ENCODE measurements at places on chromosomes 4 and X.

DNA sequence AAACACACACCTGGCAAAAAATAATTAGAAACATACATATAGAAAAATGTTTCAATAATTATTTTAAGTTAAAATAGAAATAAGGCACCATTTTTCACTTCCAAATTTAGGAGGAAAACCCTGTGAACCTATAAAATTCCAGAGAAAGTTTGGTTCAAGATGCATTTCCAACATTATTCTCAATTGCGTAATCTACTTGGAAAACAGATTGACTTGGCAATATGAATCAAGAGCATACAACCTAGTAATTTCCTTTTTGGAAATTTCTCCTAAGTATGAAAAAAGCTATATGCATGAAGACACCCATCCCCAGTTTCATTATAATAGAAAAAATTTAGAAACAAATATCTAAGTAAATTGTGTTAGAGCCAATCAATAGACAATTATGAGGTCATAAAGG, 242.9 kb downstream of the IQCM start:
- DNase-seq, result no peak

DNA sequence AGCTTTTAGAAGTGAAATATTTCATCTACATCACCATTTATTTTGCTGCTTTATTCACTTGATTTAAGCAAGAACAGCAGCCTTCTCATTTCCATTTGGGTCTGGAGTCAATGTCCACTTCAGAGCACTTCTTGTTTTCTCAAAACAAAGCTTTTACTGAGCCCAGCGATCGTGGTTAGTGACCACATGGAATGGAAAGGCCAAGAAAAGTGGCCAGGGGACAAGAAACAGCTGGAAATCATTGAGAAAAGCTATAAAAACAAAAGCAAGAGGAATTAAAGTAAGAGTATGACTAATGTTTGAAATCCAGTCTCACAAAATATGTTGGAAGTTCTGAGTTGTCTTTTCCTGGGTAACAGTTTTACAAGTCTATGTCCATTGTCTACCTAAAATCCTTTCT, 328.4 kb upstream of the INTU start:
- no peak for DNase-seq

DNA sequence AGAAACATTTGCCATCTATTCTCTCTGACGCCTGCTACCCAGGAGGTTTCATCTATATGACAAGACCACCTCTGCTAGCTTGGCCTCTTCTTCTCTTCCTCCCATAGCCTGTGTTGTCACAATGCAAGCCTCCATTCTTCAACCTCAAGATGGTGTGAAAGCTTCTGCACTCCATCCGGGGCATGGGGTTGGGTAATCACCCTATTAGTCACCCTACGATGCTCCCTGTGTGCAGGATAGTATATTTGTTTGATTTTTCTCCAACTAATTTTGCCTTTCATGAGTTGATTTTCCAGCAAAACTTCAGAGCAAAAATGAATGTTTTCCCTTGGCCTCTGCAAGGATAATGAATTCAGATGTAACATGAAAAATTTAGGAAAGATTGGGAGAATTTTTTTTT, 128.0 kb upstream of the STS start:
- DNase-seq, result no peak

DNA sequence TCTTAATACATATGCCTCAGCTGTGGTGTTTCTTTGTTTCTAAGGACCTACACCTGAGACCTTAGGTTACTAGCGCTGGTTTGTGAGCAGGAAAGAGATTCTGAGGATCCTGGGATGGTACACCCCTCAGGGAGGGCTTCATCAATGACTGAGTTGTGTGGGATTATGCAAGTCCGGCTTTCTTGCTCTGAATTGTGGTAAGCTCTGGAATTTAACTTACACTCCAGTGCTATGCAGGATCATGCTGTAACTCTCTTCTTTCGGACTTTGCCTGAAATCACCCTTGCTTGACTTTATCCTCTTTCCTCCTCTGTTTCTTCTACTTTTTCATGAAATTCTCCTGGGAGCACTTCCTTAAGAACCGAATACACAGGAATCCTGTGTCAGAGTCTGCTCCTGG, 431.5 kb upstream of the BOD1L1 start:
- DNase-seq, result no peak

- no peak for DNase-seq
Observed at GRCh38 chr4:16745009-16745635, 153.3 kb downstream of the LDB2 start.

DNA sequence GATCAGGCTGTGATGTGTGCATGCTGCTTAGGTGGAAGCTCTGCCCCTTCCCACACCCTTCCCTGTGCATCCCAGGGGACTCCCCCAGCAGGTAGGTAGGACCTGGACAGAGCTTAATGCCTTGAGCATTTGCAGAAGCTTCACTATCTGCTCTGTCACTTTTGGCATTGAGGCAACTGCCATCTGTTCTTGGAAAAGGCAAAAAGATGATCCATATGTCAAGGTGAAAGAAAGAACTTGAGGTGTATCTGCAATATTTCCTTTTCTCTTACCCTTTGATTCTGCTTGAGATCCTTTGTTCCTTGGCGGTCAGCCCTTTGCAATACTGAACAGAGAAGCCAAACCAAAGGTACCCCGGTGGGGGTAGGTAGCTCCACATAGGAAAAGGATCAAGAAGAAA, 37.1 kb upstream of the TBC1D9 start:
- no peak for DNase-seq

- no peak for DNase-seq
Observed at GRCh38 chr4:30601070-30601865, 118.9 kb upstream of the PCDH7 start.

DNA sequence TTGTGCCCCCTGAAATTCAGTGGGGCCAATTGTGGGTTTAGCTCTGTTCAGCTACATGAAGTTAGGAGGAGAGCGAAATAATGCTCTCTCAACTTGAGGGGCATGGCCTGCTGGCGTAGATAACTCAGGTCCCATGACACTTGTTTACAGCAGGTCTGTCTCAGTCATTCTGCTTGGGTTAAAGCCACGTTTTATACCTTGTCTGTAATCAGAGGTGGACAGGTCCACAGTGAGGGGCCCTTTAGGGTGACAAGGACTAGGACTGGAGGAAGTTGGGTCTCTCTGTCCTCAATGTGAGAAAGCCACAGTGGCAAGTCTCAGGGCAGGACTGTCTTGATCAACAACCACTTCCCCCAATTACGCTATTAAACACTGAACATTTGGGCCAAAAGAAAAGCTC, 49.0 kb downstream of the PDHA1 start:
- DNase-seq, result no peak

DNA sequence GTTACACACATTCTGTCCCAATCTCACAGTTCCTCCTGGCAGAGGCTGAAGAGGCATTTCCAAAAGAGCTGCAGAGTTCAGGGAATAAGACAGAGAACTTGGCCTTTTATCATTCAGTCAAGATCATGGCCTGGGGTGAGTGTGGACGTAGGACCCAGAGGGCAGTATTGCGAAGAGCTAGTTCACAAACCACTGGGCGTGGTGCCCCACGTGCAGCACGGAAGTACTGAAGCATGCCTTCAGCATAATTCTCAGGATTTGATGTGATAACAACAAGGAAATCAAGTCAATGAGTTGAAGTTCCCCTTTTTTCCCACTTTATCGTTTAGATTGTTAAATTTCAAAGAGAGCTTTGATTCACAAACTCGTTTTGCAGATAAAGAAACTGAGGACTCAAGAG, 117.7 kb downstream of the RELL1 start:
- no peak for DNase-seq

- no peak for DNase-seq
Observed at GRCh38 chrX:39451046-39451445, 646.7 kb downstream of the BCOR start.

- no peak for DNase-seq
Observed at GRCh38 chrX:153370293-153371055, 30.7 kb downstream of the PNMA6E start.

DNA sequence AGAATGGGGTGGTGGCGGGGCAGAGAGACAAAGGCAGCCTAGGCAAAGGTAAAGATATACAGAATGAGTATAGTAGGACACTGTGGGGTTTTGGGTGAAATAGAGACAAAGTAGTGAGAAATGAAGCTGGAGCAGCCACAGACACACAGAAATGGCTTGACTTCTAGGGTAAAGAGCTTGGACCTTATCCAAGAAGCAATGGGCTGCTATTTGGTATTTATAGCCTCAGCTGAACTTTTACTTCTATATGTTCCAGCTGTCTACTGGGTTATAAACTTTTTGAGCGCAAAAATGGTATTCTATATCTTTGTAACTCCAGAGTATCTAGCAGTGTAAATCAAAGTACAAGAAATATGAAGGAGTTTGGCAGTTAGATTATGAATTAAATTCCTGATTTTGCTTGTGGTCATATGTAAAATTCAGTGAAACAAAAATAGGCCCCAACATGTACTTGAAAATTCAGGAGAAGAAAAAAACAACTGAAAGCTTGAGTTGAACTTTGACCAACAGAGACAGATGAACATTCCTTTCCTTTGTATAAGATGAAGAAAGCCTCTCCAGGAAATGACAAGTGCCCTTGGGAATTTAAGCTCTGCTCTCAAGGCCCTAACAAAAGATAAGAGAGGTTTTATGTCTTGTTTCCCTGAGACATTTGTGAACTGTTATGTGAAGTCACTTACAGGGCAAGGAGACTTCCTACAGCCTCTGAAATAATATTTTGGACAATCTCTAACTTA, 354.1 kb downstream of the CHIC1 start:
- DNase-seq, result peak; percentile 67

DNA sequence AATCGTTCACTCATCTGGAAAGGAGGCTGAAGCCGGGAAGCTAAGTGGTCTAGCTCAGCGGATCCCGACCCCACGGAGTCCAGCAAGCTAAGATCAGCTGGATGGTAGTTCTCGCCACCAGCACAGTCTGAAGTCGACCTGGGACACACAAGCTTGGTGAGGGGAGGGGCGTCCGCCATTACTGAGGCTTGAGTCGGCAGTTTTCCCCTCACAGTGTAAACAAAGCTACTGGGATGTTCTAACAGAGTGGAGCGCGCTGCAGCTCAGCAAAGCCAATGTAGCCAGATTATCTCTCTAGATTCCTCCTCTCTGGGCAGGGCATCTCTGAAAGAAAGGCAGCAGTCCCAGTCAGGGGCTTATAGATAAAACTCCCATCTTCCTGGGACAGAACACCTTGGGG, 555.4 kb downstream of the BCOR start:
- no peak for DNase-seq

DNA sequence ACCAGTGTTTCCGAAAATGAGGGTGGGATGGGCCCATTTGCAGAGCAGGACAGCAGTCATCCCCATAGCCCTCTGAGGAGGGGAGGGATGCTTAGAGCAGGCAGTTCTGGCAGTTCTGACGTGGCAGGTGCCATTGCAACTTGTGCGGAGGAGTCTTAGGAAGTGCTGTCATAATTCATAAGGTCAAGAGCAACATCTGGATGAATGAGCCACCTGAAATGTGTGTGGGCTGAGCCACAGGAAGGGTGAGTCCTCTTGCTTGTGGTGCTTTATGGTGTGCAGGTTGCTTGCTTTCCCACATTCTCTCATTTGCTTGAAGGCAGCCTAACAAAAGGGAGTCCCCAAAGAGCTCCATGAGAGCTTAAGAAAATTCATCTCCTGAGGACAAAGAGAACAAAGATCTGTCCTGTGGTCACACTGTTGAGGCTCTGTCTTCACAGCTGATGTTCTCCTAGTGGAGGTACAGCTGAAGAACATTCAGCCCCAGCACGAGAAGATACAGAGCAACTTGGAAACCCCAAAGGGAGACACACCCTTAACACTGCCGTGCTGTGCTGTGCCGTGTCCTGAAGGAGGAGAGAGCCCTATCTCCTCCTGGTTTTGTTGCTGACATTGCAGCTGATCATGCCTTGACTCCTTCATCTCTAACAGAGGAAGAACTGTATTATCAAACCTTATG, 60.3 kb downstream of the DLG3 start:
- DNase-seq, result no peak

DNA sequence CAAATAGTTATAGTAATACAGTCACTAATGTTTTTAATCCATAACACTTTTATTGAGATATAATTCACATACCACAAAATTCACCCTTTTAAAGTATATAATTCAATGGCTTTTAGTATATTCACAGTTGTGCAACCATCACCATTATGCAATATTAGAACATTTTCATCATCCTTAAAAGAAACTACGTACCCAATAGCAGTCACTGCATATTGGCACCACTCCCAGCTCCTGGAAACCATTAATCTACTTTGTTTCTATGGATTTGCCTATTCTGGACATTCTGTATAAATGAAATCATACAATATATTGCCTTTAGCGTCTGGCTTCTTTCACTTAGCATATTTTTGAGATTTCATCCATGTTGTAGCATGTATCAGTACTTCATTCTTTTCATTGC, 99.3 kb downstream of the AMMECR1 start:
- no peak for DNase-seq

DNA sequence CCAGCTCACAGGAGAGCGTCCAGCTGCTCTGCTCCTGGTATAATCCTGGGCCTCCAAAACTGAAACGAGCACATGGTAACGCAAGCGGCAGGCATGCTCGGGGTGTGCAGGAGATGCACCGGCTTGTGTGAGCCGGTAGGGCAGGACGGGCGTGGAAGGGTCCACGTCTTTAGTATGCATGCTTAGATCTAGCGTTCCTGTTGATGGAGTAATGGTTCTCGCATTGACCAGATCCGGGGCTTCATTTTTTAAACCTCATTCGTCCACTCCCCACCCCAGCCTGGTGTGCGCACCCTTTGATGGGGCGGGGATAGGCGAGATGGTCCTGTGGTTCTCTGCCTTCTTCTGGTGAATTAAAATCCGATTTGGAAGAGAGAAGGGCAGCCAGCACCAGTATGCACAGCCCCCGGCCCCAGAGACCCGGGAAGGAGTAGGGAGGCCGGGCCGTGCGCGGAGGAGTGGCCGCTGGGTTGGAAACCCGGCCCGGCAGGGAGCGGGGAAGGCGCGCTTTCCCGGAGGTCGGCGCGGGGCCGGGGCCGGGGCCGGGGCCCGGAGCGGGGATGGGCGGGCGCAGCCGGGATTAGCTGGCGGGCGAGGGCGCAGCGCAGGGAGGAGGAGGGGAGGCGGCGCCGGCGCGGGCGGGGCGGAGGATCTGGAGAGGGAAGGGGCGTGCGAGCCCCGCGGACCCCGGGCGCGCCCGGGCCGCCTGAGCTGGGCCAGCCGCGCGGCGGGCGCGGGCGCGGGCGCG, 39.9 kb downstream of the FAM149A start:
- peak; percentile 38 for DNase-seq

DNA sequence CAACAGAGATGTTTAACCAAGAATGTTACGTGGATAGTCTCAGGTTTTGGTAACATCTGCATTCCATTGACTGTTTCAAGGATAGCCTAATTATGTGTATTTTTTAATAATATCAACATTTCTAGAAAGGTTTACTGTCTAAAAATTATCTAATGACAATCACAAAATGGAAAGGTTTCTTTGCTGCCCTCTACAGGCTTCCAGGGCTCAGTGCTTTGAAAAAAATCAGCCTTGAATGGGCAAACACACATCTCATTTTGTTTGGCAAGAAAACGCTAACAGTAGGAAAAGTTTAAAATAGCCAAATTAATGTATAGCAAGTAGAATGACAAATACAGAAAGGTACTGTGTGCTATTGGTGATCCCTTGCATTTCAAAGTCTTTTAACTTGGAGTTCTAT, 223.4 kb upstream of the PRPS2 start:
- no peak for DNase-seq

GRCh38 chr4:143538979-143539669, 25.6 kb downstream of the SMARCA5 start:
- DNase-seq, result no peak
